Right ventricle myocardium inferior (tissue), 1 donor: ENCODE measurements at places on chromosomes 16 and 17.

DNA sequence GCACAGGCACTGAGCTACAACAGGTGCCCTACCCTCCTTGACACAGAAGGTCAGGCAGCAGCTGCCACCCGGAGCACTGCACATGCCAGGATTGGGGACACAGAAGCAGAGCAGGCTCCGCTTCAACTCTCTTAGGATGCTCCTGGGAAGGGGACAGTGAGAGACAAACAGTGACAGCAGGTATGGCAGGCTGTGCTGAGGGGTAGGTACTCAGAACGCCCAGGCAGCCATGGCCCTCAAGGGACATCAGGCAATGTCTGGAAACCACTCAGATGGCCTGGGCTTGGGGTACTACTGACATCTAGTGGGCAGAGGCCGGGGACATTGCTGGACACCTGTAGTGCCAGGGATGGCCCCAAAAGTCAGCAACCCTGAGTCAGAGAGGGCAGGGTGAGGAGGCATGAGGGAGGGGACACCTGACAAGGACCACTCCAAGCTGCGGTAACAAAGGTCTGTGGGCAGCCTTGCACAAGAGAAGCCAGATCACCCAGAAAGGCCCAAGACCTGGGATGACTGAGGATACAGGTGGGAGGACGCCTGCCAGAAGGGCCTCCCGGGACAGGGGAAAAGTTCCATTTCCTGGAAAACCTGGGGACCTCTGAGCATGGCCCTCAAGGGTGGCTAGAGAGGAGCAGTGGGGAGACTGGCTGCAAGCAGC is 21.2 kb downstream of the PEMT start:
- DNase-seq: no peak

GRCh38 chr16:80931801-80932707 is 74.6 kb downstream of the CMC2 start:
- DNase-seq: peak; percentile 90

- DNase-seq: no peak
These were observed 5.5 kb downstream of the BIRC5 start for GRCh38 chr17:78219396-78220150.

- DNase-seq: peak; percentile 46
These were observed 76.1 kb upstream of the MED9 start for GRCh38 chr17:17400566-17401184.

DNA sequence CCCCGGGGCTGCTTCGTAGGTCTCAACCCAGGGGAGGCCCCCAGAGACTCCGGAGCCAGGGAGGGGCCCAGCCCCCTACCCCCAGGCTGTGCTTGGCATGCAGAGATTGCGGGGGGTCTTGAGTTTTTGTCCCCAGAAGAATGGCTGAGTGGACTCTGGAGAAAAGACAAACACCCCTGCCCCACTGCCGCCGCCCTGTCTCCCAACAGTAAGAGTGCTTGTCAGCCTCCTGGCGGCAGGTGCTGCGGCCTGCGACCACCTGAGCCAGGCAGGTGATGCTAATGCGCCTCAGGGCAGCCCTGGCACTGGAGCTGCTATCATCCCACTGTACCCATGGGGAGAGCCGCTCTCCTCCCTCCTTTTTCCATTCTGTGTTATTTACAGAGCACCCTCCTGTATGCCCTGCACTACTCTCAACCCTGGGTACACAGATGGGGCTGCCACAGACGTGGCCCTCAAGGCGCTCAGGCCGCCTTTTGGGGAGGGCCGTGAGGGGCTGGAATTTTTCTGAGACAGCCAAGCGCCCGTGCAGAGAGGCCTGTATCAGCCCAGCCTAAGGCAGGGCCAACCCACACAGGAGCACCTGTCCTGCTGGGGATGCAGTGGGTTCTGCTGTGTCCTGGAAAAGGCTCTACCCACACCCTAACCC is 2.6 kb upstream of the IL17C start:
- no peak for DNase-seq

DNA sequence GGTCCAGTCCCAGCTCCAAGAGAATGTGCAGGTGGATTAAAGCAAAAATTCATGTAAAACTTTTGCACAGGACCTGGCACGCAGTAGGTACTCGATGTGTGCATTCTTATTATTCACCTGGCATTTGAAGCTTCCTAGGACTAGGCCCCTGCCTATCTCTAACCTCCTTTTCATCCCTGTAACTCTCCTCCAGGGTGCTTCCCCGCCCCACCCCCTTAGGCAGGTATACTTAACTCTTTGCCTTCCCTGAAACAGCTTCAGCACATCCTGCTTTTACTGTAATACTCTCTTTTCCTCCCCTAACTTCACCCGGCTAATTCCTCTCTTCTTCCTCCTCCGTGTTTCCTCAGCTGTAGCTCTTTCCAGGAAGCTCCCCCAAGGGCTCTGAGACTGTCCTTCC is 54.8 kb downstream of the CDK5R1 start:
- no peak for DNase-seq

- DNase-seq: peak; percentile 63
These were observed 96.1 kb downstream of the C17orf67 start for GRCh38 chr17:56737421-56738161.
